Stimulated activated CD4-positive, alpha-beta T cell treated with anti-CD3 and anti-CD28 coated beads, Interleukin-15, amount 100 ng/mL, for 24 hours (primary cell): ENCODE measurements at places on chromosomes 11 and 22.

DNA sequence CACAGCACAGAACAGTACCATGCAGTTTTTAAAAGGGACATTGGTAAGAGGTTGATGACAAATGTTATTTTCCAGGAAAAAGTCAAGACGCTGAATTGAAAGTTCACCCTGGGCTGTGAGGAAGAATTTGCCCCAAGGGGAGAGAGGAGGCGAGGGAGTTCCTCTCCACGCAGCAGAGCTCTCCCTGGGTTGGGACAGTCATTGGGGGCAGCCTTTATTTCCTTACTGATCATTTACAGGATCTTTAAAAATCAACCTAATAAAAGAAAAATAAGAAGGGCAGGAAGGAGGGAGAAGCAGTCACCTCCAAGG, 49.9 kb upstream of the WNT7B start:
- no peak for DNase-seq

- DNase-seq, result no peak
These were observed 10.2 kb upstream of the GRK3 start for GRCh38 chr22:25554238-25554671.

GRCh38 chr11:2575591-2576051, 124.2 kb downstream of the KCNQ1OT1 start:
- DNase-seq, result no peak

GRCh38 chr11:107017104-107017432, 1.2 kb downstream of the GUCY1A2 start:
- no peak for DNase-seq

DNA sequence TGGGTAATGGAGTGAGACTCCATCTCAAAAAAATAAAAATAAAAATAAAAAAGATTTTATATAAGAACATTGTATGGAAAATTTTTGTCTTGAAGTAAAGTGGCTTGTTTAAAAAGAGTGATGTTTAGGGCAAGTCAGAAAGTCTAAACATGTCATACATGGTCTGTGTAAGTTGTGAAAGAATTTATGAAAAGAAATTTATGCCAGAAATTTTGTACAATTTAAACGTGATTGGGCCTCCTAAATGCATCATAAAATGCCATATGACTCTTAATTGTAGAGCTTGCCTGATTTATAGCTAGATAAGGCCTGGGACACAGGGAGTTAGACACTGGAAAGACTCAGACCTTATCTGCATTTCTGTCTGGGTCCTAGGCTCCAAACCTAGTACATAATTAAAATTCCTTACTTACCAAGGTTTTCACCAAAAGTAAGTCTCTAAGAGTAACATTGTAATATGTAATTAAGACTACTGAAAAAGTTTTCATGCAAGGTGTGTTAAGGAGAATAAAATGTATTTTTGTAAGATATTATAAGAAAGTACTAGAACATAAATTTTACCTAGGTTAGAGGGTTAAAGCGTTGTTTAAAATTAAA, 110.5 kb downstream of the AASDHPPT start:
- no peak for DNase-seq

GRCh38 chr22:49150801-49151221, 676.9 kb downstream of the BRD1 start:
- DNase-seq, result no peak

DNA sequence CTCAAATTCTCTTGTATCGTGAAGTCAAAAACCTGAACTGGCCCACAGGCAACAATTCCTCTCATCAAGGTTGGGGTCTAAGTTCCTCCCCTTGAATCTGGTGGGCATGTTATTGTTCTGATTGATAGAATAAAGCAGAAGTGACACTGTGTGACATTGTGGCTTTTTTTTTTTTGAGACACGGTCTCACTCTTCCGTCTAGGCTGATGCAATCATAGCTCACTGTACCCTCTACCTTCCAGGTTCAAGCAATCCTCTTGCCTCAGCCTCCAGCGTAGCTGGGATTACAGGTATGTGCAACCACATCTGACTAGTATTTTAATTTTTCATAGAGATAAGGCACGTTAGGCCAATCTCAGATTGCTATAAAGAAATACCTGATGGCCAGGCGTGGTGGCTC, 8.9 kb upstream of the PELI3 start:
- DNase-seq, result no peak

- no peak for DNase-seq
These were observed 426.7 kb downstream of the MIAT start for GRCh38 chr22:27084130-27084529.

DNA sequence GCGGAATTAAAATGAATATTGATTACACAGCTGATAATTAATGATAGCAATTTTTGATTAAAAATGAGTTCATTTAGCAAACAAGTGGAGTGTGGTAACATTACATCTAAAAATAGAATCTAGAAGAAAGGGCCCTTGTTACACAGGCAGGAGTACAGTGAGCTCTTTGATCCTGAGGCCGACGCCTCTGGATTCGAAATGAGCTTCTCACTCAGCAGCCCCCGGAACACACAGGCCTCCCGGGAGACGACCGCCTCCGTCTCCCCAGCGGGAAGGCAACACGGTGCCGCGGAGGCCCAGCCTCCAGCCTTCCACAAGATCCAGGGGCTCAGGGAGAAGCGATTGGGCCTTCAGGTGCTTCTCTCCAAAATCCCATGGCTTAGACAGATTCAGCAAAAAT, 379.1 kb downstream of the BRD1 start:
- DNase-seq, result no peak

DNA sequence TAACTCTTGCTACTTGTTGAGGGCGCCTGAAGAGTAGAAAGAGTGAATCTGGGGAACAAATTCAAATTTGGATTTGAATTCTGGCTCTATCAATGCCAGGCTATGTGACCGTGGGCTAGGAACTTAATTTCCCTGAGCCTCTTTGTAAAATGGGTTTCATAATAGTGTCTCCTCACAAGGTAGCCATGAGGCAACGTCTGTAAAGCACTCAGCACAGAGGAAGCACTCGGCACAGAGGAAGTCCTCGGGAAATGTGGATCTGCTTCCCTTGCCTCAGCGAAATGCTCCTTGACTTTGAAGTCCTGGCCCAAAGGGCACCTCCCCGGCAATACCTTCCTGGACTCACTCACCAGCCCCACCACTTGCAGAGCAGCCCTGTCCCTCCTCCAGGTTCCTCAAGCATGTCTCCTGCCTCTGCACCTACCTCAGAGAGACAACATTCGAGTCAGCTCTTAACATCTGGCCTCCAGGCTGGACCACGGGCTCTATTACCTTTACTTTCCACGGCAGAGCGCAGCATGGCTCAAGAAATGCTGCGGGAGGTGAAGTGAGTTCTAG, 17.7 kb downstream of the CD6 start:
- no peak for DNase-seq

DNA sequence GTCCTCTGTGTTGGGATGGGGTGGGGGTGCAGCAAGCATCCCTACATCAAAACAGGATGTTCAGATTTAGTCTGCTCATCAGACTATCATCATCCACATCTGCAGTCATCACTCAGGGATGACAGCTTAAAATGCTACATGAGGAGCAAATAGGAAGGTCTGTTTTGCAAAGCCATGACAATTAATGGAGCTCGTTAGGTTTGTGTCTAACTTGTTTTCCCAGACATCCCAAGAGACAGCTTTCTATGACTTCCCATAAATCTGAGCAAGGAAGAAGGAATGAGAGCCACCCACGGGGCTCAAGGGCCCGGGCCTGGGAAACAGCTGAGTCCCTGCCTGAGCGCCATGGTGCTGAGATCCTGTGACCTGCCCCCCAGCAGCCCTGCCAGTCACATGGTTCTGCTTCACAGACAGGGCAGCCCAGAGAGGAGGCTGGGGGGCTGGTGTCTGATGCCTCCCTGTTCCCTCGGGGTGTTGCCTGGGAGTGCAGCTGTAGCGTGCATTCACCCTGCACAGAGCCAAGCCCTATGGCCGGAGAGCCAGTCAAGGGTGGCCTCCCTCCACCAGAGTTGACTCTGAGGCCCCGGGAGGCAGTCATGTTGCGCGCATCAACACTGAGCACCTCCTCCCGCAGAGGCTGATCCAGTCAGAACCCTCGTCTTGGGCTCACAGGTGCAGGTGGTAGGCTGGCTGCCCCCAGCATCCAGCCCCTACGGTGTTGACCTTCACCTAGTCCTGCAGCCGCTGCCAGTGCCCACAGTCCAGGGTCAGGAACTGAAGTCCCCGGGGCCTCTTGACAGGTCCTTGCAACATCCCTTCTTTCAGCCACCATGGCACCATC, 12.1 kb downstream of the DERL3 start:
- DNase-seq, result no peak

GRCh38 chr11:59222464-59223060, 9.8 kb upstream of the MPEG1 start:
- DNase-seq, result no peak

DNA sequence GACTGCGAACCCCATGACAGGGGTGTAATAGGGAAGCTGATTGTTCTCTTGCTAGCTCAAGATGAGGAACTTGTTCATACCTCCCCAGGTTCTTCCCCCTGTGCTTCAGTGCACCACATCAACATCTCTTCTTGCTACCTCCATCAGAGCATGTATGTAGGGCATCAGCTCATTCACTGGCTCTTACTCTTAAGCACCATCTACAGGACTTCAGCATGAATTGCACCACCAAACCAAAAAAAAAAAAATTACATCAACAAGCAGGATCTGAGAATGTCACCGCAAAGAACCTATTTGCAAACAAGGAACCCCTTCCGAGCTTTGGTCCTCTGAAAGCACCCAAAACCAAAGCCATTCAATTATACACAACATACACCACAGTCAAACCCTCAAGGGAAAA, 2226.5 kb upstream of the RAG2 start:
- DNase-seq, result no peak

DNA sequence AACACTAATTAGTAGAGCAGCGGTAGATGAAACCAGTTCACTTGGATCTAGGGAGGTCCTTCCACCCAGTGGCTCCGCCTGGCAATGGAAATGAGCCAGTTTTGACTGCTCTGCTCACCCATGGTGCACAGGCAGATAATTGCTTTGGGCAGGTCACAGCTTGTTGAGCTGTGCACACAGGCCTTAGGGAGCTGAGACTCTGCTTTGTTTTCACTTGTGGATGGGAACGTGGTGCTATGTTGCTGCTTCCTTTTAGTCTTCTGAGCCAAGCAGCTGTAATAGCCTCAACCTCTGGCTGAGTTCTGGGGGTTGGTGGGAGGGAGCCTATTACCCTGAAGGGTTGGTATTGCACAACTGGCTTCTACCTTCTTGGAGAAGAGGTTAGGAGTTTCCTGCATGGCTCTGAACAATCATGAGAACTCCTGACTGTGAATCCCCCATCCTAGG, 262.3 kb upstream of the MTNR1B start:
- no peak for DNase-seq

DNA sequence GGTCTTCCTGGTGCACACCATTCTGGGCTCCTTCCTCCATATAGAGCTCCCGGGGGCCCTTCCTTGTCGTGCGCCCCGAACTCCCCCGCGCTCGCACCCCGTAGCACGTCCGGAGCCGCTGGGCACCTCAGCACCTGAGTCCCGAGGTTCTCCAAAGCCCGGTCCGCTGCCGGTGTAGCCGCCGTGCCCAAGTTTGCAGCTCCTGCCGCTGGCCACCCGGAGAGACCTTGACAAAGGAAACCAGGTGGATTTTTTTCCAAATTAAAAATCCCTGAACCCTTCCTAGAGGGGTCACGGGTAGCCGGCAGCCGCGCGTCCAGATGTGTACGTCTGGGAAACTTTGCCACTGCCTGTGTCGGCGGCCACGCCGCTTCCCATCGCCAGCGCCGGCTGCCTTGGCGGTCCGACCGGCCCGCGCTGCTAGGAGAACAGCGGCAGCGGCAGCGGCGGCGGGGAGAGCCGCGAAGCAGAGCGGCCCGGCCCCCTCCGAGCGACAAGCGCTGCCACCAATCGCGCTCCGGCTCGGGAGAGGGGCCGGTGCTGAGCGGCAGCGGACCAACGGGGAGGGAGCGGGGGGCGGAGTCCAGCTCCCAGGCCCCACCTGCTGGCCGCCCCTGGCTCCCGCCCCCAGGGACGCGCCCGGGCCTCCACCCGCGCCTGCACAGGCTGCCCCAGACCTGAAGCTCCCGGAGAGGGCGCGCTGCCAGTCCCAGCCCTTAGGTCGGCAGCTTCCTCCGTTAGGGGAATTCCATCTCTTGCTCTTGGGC, at the start of gene GALNT18:
Gene GALNT18, minus strand, starts transcription at position 433 of the 767 bp plus-strand sequence.
- peak; percentile 91 for DNase-seq

- DNase-seq, result no peak
These were observed 28.8 kb downstream of the VSTM5 start for GRCh38 chr11:93821617-93822016.

- no peak for DNase-seq
These were observed 615 bp downstream of the STT3A start for GRCh38 chr11:125593114-125593820.
